Fibroblast of the aortic adventitia (primary cell): ENCODE measurements at places on chromosomes 11 and 22.

- DNase-seq, result no peak
Observed at GRCh38 chr22:44667276-44667675, 34.7 kb upstream of the PRR5 start.

DNA sequence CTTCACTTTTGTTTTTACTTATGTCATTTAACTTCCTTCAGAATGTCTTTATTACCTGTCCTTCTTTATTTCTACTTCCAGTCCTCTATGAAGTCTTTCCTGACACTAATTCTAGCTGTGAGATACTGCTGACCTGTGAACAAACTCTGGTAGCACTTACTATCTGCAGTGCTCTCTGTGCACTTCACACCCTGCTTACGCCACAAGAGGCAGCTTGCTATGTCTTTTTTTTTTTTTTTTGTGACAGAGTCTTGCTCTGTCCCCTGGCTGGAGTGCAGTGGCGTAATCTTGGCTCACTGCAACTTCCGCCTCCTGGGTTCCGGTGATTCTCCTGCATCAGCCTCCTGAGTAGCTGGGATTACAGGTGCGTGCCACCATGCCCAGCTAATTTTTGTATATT is 10.7 kb downstream of the STIM1 start:
- no peak for DNase-seq

DNA sequence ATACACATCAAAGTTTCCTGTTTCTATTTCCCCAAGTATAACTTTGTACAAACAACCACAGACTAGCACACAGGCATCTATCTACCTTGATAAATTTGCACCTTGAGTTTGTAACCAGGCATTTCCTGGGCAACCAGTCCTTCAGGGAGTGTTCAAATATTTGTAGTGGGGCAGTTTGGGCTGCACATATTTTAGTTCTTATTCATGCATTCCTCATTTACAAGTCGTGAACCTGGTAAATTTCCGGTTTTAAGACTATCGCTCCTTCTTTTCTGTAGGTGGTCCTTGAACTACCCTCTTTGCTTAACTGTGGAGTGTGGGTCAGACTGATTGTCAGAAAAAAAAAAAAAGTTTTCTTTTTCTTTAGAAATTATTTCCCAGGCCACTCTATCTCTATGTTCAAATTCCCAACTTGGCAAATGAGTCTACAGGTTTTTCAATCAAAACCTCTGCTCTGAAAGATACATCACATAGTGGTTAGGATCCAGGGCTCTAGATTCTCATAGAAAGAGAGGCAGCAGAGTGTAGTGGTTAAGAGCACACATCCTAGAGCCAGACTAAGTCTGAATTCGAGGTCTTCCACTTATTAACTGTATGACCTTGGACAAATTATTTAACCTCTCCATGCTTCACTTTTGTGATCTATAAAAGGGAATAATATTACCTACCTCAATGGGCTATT is 201.5 kb downstream of the SOX6 start:
- DNase-seq, result no peak

DNA sequence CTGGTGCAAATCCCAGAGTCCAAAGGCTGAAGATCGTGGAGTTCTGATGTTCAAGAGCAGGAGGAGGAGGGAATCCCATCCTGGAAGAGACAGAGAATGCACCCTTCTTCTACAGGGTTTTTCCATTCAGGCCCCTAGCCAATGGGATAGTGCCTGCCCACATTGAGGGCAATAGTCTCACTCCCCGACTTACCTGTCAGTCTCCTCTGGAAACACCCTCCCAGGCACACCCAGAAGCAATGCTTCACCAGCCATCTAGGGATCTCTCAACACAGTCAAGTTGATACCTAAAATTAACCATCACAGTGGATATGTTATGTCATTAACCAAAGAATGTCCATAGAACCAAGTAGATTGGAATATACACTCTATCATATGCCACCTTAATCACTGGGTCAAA is 72.9 kb downstream of the FAM83F start:
- no peak for DNase-seq

GRCh38 chr22:32979606-32980005 is 78.6 kb downstream of the SYN3 start:
- no peak for DNase-seq
